ENCODE measurements at places on chromosomes 5 and 9.

GRCh38 chr5:139806111-139806510, 10.5 kb downstream of the PSD2 start:
- DNase-seq = no peak

- no peak for DNase-seq
These were observed 132.3 kb upstream of the ZNF608 start for GRCh38 chr5:124878583-124879342.

GRCh38 chr5:134968055-134968454, 348 bp downstream of the CATSPER3 start:
- no peak for DNase-seq

GRCh38 chr5:163885117-163885516, 379.7 kb downstream of the MAT2B start:
- no peak for DNase-seq

DNA sequence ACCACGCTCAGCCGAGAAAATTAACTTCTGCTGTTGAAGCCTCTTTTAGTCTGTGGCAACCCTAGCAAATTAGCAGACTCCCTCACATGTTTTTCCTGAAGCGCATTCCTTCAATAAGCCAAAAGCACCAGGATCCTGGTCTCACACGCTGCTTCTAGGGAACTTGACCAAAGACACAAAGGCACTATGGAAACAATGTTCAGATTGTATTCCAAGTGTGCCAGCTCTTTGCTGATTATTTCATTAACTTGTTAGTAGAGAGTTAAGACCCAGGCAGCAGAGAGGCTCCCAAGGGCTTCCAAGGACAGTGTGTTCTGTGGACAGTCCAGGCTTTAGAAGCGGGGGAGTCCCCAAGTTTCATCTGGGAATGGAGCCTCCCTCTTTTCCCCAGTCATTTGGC, 94.4 kb upstream of the BASP1 start:
- DNase-seq = no peak

- no peak for DNase-seq
These were observed 25.6 kb upstream of the GTF3C5 start for GRCh38 chr9:133004999-133005760.

- no peak for DNase-seq
These were observed 17.5 kb downstream of the WHRN start for GRCh38 chr9:114487607-114488300.

DNA sequence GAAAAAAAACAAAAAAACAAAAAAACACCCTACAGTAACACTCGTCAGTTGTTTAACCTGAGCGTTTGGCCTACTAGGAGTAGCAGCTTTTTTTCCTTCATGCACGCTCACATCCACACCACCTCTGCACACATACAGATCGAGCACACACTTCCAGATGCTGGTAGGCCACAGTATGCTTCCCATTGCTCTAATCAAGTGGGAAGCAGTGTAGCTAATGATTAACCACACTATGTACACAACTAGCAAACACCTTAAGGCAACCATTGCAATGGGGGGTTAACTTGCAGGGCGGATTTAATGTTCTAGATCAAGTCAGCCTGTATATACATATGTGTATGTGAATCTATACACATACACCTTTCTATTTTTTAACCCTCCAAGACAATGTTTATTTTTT, 65.5 kb upstream of the GLRX start:
- no peak for DNase-seq

- peak; percentile 69 for DNase-seq
These were observed 831 bp downstream of the INPP5E start for GRCh38 chr9:136438548-136439480.

GRCh38 chr5:165325221-165325620, 1819.8 kb downstream of the MAT2B start:
- no peak for DNase-seq

GRCh38 chr5:10149911-10150310, 99.8 kb downstream of the ATPSCKMT start:
- DNase-seq = no peak

DNA sequence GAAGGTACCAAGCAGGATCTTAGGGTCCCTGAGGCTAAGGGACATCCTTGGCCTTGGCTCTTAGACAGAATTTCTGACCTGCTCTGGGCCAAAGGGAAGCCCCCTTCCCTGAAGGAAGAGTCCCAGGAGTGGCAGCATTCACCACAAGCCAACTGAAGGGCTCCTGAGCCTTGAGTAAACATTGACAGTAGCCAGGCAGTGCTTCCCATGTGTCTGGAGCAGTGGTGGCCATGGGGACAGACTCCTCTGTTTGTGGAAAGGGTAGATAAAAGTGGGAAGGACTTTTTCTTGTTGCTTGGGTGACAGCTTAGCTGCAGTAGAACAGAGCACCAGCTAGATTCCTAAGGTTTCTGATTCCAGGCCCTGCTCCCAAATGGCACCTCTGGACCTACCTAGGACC, 61.4 kb upstream of the VLDLR start:
- no peak for DNase-seq

- DNase-seq = no peak
These were observed 43.6 kb upstream of the KDM4C start for GRCh38 chr9:6714176-6714575.

DNA sequence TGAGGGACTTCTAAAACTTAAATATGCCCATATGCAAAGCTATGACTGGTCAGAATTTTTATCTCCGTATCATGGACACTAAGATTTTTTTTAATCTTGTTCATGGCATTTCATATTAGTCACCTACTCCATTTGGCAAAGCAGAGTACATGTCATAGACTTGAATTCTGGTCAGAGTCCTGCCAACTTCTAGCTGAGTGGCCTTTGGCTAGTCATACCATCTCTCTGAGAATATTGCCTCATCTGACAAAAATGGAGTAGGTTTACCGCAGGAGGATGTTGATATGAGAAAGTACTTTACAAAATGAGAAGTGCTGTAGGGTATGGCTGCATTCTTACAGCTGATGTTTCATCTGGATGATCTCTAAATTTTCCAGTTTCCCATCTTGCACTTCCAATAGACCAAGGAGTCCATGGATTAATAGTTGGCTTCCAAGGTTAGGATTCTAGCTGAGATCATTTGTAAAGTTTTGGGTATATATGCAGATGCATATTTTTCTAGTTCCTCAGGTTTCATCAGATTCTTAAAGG, 150.8 kb upstream of the NR3C1 start:
- no peak for DNase-seq

DNA sequence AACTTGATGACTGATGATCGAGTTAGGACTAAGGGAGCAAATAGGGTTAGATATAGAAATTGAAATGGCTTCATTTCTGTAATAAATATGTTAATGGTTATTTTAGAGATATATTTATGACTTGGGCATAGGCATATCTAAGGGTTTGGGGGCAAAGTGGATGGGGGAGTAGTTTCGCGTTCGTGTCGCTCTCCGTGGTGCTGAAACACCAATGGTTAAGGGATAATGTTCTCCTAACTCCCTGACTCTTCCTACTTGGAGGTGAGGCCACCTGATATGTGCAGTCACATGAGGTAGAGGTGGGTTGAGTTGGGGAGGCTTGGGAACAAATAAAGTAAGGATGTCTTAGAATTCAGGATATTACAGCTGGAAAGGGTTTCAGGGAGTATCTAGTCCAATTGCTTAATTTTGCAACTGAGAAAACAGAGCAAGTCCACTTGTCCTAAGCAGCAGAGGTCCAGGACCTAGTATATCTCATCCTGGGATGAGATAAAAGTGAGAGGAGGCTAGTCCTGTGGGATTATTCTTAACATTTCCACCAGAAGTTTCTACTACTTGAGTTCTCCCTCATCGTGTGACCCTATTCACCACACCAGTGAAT, 44.0 kb upstream of the MAP1B start:
- DNase-seq = no peak

All from mucosa of descending colon (tissue), 3 donors.